Cardiac muscle cell (in vitro differentiated cells and primary cell): ENCODE measurements at places on chromosomes 6 and 20. TPM values are rescaled to one million over a fixed set of nuclear protein-coding genes. Genes with fewer than 3 reads are reported as not detected.

Gene TNFRSF6B
- 9.5 and 10.3 TPM in 2 replicates for total RNA-seq

Gene SOBP
- total RNA-seq: 24.0 and 30.8 TPM in 2 replicates

Gene OR2J3
- not detected in 2 replicates for total RNA-seq

DNA sequence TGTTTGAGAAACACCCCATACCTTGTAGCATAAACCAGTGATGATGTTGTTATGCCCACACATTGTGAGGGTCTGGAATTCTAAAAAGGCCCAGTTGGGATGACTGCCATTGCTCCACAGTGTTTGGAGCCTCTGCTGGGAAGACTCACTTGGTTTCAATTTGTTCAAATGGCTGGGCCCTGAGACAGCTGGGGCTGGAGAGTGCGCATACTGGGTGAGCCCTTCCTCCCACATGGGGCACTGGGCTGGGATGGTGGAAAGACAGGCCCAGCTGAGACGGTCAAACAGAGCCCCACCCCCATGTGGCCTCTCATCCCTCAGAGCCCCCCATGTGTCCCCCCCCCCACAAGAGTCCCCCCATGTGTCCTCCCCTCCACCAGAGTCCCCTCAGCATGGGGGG is 20.3 kb upstream of the RNASET2 start:
- H3K27me3 ChIP-seq: no peaks in the 10 kb centered on the region
- H3K4me1 ChIP-seq: no peaks in the 10 kb centered on the region
- H3K27ac ChIP-seq: no peak overlapping the region
- DNase-seq: no peak

DNA sequence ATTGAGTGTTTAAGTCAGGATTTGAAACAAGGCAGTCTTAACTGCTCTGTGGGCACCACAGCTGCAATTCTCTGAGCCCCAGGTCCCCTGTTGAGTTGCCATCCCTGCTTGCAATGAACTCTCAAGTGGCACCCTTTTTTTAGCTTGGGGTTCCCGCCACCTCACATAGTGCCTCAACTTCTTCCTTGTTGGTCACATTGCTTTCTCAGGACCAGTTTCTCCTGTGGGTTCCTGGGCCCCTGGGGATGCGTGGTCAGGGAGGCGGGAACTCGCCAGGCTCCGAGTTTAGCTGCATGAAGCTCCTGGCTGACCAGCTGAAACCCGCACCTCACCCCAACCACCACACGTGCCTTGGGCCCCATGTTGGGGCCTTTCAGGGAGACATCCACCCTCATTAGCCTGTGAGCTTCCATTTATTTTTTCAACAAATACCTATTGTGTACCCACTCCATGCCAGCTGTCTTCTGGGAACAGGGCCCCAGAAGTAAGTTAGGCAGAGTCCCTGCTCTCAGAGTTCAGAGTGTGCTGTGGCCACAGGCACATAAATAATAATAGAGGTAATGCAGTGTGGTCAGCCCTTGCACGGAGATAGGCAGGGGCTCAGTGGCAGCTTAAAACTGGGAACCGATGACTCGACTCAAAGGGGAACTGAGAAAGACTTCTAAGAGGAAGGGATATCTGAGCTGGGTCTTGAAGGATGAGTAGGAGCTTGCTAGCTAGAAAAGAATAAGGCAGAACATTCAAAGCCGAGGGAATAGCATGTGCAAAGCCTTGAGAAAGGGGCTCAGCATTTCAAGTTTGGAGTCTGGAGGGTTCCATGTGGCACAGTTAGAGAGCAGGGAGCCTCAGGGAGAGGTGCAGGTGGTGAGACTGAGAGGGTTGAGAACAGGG is 33.9 kb upstream of the FAM83D start:
- no peak for DNase-seq
- no peak overlapping the region for H3K27ac ChIP-seq
- no peak overlapping the region for H3K4me3 ChIP-seq
- no peaks in the 10 kb centered on the region for H3K36me3 ChIP-seq
- no peaks in the 10 kb centered on the region for H3K4me1 ChIP-seq
- H3K27me3 ChIP-seq: peaks cover 4% of the 10 kb centered on the region
